ENCODE measurements at places on chromosomes 11 and 22.
A peak's percentile ranks its signal among the peaks of the same experiment; 100 is the strongest.

DNA sequence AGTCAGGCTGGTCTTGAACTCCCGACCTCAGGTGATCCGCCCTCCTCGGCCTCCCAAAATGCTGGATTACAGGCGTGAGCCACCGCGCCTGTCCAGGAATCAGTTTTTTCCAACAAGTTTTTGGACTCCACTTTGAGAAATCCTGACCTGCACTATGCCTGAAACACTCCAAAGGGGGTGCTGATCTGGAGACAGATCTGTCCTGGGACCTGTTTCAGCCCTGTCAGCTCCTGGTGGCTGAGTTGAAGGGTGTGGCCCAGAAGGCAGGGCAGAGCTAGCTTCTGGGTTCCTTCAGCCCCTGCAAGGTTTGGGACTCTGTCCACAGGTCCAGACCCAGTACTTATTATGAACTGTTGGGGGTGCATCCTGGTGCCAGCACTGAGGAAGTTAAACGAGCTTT is 1.2 kb downstream of the DNAJC4 start:
- DNase-seq = no peak

DNA sequence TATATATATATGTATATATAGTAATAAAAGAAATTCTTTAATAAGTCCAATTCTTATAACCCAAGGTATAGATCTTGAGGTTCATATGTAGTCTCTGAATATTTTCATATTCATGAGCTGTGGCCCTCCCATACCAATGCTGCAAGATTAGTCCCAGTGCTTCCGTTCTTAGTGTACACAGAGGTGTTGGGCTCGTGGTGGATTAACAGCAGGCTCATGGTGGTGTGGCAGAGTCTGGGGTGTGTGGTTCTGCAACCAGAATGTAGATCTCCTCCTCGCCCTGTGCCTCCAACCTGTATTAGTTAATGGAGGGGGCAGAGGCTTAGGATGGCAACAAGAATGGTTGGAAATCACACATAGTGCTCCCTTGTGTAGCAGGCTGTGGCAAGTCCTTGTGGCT is 16.8 kb downstream of the PRDM10 start:
- DNase-seq = no peak

- no peak for DNase-seq
Observed at GRCh38 chr11:36060926-36061325, 117.1 kb downstream of the LDLRAD3 start.

DNA sequence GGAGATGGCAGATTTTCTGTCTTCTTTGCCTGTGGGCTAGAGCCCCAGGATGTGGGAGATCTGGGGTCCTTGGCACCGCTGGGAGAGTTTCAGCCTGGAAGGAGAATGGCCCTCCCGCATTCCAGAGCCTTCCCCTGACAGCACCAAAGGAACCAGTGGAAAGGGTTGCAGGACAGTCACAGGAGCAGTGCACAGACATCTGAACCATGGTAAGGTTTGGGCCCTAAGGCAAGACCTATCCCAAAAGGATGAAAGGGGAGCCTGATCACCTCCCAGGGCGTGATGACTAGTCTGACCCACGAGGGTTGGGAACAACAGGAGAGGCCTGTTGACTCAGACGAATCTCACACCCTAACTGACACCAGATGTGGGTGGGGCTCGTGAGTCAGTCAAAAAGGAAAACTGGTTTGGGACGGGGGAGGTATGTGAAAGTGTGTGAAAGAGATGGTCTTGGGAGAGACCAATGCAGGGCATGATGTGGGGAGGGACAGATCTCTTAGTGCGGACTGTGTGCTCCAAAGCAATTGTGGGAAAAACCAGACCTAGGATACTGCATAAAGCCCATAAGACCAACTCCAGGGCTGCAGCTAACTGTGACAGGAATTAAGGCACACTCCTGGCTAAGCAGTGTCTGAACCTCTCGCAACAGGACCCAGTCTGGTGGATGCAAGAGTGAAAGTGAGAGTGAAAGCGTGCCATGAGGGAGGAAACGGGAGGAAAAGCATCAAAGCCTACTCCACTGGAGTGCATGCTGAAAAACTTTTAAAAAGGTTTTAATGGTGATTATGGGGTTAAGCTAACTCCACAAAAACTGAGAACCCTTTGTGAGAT is 39.1 kb upstream of the GLYAT start:
- DNase-seq = peak; percentile 39

GRCh38 chr11:64234647-64235379 is 429 bp downstream of the VEGFB start:
- DNase-seq = no peak

DNA sequence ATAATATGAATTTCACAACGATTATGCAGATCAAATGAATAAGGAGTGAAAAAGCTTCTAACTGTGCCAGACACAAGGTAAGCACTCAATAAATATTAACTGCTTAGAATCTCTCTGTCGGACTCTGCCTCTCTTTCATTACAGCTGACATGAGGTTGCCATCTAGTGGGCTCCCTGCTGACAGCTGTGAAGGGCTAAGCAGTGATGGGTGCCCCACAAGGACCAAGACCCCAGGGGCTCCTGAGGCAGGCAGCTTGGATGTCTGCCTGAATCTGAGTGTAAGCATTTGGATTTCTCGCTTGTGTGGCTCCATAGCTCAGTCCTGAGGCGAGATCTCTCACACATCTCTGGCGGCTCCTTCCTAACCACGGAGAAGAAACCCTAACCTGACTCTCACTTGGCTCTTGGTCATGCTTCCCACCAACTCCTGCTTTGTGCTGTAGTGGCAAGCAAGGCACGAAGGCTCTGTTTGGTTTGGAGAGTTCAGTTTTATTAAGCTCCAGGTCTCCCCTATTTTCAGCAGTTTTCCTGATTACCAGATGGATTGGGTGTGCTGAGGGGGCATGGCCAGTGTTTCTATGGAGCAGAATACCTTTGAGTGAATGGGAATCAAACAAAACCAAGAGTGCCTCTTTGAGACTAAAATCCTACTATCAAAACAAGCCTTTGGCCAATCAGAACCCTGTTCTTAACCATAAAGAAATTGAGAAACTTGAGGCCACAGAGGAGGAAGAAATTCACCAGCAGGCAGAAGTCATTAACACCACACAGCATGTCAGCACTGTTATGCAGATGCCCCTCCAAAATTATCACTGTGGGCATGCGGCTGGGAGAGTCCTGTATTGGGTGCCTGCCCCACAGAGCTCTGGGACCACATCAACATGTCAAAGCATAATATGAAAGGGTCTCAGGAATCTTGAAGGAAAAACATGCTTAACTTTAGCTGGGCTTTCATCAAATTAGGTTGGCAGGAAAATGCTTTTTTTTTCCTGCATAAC is 152.8 kb upstream of the NTM start:
- peak; percentile 14 for DNase-seq

DNA sequence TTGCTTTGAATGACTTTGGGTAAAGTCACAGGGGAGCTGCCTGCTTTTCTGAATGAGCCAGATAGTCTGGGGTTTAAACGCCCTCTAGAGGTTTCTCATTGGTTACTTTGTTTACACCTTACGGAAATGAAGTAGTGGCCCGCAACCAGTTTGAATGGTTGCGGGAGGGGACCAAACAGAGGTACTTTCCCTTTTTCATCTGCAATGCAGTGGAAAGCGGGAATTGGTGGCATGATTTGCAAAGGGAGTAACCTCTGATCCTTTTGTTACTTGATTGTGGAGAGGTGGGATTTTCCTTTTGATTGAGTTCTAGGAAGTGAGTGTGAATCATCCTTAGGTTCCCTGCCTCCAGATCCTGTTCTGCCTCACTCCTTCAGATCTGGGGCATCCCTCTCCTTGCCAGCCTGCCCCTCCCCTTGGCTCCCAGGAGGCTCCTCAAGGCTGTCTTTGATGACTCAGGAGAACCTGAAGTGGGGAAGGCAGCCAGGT is 15.9 kb upstream of the GLYATL1 start:
- peak; percentile 37 for DNase-seq

DNA sequence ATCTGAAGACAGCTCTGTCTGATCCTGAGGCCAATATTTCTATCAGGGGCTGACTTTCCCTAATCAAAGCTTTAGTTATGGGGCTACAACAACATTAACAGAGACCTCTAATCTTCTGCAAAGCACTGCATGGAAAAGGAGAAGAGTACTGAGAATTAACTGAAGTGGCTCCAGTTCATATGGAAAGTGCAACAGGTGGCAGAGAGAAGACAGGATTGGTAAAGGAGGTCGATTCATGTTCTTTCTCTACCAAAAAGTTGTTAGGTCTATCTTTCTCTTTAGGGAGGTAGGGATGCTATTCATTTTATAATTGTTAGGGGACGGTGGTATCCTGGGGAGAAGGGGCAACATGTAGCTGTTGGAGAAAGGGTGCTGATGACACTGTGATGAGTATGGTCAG is 232.7 kb upstream of the NARS2 start:
- DNase-seq = no peak

GRCh38 chr11:123473941-123474677 is 44.0 kb downstream of the GRAMD1B start:
- DNase-seq = peak; percentile 95

GRCh38 chr11:125950696-125951651 is 5.1 kb downstream of the VSIG10L2 start:
- DNase-seq = peak; percentile 11

- DNase-seq = no peak
Observed at GRCh38 chr11:123291201-123291869, 96.3 kb upstream of the CLMP start.

- no peak for DNase-seq
Observed at GRCh38 chr22:48581205-48581766, 1246.4 kb downstream of the BRD1 start.

DNA sequence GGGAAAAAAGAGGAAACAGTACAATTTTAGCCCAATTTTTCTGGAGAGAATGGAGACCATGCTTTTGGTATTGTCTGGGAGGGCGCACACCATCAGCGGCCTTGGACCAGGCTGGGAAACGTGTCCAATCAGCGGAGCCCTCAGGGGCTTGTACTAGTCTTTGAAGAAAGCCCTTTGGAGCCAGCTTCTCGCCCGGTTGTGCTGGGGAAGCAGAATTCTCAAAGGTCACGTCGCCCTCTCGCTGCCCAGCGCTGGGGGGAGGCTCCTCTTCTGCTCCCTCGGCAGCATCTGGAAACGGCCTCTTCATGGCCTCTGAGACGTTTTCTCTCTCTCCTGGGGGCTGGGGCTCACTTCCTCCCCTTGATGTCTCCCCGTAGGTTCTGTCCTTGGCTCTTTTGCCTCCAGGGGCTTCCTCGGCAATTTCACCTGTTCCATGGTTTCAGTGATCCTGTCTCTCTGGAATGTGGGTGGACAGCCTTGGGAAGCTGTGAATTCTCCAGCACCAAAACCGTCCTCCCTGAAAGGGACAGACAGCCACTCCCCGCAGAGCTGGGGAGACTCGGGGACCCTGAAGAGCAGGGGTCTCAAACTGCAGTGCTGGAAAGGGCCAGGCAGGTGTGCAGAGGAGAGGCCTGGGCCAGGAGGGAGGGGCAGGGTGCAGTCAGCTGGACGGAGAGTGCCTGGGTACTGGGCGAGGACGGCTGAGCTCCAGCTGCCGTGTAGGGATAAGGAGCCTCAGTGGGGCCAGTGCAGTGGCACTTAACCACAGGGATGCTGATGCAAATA is 80.2 kb downstream of the RPS6KA4 start:
- DNase-seq = no peak

GRCh38 chr11:33997584-33998251 is 53.8 kb upstream of the CAPRIN1 start:
- no peak for DNase-seq

DNA sequence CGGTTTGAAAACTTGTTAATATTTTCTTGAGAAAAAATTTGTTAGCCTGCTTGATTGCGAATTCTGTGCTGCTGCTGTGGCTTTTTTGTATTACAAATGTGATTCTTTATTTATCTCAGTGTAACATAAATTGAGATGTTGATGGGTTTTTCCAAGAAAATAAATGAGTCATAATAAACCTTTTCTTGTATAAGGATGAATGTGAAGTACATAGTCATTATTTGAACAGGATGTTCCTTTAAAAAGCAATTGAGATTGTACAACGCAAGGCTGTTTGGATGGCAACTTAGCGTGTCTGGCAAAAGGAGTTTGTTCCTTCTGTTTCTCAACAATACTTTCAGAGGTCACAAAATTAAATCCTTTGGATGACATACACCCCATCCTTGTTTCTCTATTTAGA is 24.6 kb upstream of the CARD18 start:
- DNase-seq = no peak

DNA sequence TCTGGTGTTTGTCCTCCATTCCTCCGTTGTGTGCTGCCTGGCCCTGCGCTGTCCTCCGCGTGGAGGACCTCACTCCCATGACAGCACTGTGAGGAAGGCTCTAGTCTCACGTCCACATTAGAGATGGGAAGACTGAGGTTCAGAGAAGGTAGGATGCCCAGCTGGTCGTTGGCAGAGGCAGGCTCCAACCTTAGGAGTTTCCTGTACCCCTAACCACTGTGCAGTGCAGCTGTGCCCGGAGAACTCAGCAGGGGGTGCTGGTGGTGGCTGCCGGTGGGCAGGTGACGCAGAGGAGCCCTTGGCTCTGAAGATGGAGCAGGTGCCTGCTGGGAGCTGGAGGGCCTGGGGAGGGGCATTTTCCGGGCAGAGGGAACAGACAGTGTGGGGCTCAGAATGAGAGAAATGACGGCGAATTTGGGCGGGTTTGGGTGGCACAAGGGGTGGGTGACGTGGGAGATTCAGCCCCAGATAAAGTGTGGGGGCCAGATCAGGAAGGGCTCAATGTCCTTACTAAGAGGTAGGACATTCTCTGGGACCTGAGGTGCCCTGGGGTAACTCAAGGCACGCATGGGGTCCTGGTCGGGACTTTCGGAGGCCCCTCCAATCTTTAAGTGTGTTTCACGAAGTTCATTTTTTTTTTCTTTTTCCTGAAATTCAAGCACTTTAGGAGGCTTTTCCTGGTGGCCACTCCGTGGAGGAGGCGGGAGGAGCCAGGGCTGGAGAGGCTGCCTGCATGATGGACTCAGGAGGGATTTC is 535.0 kb downstream of the TBC1D22A start:
- no peak for DNase-seq

GRCh38 chr11:32610797-32611352 is 27.2 kb downstream of the EIF3M start:
- peak; percentile 74 for DNase-seq

DNA sequence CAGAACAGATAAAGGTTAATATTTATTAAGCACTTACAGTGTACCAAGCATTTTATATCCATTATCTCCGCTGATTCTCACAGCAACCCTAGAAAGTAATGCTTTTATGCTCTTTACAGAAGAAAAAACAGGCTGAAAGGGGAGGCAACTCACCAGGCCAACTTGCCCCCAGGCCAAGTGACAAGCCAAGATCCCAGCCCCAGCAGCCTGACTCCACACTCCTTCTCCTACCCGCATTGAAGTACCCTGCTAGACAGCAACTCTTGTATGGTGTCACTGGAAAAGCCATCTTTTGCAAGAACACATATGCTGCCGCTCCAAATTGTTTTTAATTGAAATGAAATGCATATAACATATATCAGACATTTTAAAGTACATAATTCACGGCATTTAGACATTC is 25.6 kb downstream of the SMCO4 start:
- DNase-seq = no peak

All from fibroblast of skin of right biceps (primary cell).